ENCODE measurements at places on chromosomes 2 and 18.

GRCh38 chr2:231286964-231287363, 88.5 kb downstream of the ARMC9 start:
- DNase-seq, result no peak

DNA sequence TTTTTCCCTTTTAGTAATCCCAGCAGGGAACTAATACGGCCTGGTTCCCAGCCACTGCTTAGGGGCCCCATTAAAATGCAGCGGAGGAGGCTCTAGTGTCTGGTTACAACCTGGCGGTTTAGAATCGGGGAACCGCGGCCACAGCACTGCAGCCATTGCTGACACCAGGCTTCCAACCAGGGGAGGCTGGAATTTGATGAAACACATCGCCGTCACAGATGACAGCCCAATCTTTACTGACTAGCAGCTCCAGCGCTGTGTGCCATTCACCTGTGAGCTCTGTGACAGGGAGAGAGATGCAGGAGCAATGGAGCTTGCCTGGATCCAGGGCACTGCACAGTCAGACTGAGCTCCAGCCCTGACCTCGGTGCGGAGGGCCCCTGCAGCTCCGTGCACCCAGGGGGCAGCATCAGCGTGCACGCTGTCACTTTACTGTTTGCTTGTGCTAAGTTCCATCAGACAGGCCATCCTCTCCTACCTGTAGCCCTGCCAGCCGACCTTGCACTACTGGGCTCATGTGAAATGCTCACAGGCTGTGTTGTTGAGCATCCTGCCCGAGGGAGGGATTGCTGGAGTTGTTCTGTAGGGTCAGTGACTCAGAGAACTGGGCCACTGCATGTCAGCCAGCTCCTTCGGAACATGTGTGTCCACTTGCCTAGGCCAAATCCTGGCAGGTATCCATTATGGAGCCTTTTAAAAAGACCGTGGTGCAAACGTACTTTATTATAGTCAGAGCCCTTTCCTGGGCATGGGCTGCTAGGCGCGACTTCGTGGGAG, 203.5 kb downstream of the SEPTIN10 start:
- no peak for DNase-seq

DNA sequence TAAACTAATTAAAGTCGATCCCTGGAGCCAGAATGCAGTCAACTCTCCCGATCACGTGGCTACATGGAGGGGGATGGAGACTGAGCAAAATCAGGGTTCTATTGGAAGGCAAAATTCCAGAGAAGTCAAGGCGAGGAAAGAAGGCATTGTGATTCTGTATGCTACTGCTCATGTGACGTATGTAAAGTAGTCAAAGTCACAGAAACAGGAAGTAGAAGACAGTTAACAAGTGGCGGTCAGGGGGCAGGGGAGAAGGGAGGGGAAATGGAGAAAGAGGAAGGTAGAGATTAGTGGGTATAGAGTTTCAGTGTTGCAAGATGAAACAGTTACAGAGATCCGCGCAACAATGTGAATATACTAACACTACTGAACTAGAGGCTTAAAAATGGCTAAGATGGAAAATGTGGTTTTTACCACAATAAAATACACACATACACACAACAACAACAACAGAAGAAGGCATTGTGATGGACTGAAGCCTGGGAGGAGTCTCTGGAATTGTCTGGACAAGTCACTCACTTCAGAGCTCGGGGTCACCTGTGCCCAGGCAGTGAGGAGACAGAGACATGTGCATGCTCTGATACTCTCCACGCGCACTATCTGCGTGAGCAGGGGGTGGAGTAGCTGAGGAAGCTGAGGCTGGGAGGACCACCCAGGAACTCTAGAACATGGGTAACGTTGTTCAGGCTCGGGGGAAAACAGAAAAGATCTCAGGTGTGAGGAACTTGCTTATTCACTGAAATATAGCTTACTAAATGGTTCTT, 89.9 kb upstream of the CDCA7 start:
- DNase-seq, result no peak

DNA sequence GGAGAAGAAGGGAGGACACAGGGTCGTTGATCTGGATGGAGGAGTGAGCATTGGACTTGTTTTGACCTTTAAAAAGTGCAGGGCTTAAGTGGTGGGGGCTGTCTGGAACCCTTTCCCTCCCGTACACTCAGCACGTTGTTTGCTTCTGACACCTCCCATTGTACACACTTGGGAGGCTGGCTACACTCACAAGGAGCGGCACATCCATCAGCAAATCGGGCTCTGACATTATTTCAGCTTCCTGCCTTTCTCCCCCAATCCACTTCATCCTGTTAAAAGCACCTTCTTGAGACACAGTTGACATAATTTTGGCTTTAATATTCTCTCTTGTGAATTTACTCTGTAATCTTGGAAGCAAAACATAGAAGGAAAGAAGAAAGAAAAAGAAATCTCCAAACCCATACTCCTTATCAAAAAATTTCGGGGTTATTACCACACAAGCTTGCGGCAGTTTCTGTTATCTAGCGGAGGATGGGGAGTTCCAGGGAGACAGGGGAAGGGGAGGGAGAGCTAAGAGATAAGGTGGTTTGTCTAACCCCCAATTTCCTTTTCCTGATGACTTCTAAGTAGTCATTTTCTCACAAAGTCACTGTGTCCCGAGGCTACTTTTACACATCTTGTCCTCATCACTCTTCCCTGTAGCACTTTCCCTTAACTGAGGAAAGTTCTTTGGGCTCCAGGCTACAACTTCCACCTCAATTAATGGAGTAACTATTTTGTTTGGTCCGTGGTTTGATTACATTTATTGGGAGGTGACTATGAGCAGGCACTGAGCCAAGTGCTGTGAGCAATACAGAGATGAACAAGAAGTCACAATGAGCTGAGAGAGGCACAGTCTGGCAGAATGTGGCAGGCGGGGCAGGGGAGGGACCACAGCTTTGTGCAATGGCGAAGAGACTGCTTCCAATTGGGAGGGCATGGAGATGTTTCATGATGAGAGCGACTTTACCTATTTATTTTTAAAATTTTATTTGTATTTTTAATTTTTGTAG, 240.1 kb upstream of the MEX3C start:
- DNase-seq, result no peak

- no peak for DNase-seq
These were observed 69.4 kb upstream of the CBLN2 start for GRCh38 chr18:72613534-72613930.

DNA sequence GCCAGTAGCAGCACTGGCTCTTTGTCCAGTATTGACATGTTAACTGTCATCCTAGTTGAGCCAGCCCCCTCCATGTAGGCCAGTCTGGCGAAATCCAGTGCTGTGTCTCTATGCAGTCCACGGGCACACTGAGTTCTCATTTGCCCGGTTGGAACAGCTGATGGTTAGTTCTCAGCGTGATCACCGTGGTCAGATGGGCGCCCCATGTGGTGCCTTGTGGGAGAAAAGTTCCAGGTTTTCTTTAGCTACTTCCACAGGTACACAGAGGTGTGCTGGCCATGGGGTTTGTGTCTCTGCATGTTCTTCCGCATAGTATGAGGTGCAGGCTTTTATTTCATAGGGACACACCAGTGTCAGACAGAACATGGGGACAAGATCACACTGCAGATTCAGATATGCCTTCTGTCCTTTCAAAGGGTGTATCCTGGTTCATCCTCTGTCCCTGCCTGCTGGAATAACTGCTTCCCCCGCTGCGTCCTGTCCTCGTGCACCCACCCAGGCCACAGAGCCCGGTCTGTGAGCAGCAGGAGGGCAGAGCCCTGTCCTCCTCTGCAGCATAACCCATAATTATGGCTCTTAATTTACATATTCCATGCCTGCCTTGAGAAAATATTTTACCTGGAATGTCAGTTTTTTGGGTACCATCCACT, 334.1 kb downstream of the GBX2 start:
- no peak for DNase-seq

DNA sequence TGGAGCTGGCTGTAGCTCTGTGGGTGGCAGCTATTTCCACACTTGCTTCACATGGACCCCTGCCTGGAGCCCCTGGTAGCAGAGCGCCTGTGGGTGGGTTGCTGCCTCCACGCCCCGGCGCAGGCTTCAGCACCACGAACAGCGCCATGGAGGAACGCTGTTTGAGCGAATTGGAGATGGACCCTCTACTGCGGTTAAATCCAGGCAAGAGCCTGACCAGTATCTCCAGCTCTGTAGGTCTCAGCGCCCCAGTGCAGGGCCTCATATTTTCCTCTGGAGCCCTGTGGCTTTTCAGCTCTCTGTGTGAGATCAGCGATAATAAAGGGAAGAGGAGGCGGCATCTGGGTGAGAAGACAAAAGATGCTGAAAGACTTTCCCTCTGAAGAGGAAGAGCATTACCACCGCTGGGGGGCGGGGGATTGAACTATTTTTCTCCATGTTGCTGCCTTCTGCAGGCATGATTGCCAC, 12.0 kb downstream of the ONECUT2 start:
- no peak for DNase-seq

DNA sequence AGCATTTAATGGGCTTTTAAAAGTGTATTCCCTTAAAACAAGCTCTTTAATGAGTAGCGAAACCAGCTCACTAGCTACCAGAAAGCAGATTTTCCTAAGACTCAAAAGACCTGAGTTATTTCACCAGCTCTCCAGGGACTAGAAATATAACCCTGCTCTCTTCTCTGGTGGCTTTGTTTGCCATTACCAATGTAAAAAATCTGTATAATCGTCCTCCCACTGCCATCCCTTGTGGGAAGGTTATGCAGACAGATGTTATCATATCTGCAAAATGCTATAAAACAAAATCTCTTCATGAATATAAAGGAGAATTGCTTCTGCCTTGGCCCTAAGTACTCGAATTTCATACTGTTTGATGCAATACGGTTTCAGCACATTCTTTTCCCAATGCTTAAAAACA, 335.2 kb downstream of the NUP35 start:
- DNase-seq, result no peak

GRCh38 chr18:22673182-22673862, 255.6 kb upstream of the CTAGE1 start:
- no peak for DNase-seq

DNA sequence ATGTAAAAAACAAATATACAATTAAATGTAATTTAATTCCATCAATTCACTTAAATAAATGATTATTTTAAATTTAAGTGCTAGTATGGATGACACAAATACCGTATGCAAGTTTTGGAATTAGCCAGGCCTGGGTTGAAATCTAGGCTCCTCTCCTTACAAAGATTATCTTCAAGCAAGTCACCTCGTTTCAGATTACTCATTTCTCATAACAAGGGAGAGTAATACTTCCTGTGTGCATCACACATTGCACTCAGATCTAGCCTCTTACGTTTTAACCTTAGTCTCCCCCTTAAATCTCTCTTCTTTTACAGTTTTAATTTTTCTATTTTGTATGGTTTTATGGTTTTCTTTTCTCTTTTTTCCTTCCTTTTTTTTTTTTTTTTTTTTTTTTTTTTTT, 1475.9 kb upstream of the NXPH2 start:
- no peak for DNase-seq

GRCh38 chr2:33670392-33670937, 71.4 kb upstream of the FAM98A start:
- no peak for DNase-seq

GRCh38 chr18:35747894-35748472, 166.4 kb downstream of the GALNT1 start:
- DNase-seq, result no peak

DNA sequence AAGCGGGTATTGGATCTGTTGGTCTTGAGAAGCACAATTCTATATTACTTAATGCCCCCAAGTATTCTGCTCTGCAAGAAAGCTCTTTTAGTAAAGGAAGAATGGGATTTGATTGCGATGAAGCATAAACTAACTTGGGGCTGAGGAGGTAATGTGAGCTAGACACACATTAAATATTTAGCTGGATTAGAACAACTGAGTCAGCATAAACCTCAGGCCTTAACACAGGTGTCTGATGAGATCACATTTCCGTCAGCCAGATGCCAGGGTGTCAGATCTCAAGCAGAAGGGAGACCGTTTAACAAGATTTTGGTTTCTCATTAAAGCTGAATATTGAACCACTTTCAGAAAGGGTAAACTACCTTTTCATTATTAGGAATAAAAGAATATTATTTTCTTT, 94.5 kb downstream of the GYPC start:
- DNase-seq, result no peak

- DNase-seq, result no peak
These were observed 1360.2 kb downstream of the LRP1B start for GRCh38 chr2:140770645-140771044.

DNA sequence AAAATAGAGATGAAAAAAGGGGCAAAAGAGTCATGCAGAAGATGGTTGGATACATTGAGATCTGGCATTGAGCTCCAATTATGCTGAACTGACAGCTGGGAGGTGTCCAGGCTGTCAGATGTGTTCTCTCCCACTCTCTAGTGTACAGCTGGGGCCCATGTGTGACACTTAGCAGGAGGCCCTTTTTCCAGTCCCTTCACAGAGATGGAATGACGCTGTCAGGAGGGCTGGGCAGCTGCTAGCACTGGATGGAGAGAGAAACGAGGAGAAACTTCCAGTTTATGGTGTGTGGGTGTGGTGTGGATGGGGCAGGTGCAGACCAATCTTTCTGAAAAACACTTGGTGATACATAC, 437.7 kb upstream of the HS6ST1 start:
- no peak for DNase-seq

DNA sequence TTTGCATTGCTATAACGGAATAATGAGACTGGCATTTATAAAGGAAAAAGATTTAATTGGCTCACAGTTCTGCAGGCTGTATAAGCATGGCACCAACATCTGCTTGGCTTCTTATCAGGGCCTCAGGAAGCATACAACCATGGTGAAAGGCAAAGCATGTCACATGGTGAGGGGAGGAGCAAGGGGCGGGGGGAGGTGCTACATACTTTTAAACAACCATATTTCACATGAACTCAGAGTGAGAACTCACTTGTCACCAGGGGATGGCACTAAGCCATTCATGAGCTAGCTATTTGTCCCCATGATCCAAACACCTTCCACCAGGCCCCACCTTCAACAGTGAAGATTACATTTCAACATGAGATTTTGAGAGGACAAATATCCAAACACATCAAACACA, 188.7 kb downstream of the MBD5 start:
- DNase-seq, result no peak

DNA sequence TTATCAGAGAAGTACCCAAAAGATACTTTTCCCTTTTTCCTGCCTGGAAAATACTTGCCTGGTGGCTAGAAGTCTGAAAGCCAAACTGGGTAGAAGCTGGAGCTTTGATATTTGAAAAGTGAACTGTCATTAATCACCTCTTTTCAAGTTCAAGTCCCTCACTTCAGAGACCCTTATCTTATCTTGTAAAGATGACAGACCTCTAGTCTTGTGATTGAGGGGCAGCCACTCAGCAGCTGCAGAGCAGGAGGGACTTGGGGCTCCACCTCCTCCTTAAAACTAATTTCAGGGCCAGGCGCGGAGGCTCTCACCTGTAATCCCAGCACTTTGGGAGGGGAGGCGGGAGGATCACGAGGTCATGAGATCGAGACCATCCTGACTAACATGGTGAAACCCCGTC, 64.2 kb upstream of the CDCA7 start:
- no peak for DNase-seq
